ENCODE measurements at places on chromosomes 7 and 10. TPM values are rescaled to one million over a fixed set of nuclear protein-coding genes. Genes with fewer than 3 reads are reported as not detected.

DNA sequence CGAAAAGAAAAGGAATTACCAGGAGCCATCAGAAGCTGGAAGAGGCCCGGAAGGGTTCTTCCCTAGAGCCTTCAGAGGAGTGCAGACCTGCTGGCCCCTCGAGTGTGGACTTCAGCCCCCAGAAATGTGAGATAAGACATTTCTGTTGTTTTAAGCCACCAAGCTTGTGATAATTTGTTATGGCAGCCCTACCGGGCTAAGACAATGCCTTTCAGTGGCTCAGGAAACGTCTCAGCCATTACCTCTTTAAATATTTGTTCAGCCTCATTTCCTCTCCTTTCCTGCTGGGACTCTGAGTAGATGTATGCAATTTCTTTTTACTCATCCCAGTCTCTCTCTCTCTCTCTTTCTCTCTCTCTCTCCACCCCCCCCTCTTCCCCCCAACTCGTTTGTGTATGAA lies 174.7 kb upstream of the GRB10 start:
- no peak for DNase-seq

- DNase-seq, result no peak
Observed at GRCh38 chr10:106392778-106393177, 771.7 kb downstream of the SORCS1 start.

The ABCB4 gene
- 1.7 TPM for polyA plus RNA-seq

The VWA2 gene
- 2.6 TPM for polyA plus RNA-seq

The GPR15LG gene
- not detected for polyA plus RNA-seq

Data from testis (tissue), 5 donors.